ENCODE measurements at places on chromosomes 2 and 18.

DNA sequence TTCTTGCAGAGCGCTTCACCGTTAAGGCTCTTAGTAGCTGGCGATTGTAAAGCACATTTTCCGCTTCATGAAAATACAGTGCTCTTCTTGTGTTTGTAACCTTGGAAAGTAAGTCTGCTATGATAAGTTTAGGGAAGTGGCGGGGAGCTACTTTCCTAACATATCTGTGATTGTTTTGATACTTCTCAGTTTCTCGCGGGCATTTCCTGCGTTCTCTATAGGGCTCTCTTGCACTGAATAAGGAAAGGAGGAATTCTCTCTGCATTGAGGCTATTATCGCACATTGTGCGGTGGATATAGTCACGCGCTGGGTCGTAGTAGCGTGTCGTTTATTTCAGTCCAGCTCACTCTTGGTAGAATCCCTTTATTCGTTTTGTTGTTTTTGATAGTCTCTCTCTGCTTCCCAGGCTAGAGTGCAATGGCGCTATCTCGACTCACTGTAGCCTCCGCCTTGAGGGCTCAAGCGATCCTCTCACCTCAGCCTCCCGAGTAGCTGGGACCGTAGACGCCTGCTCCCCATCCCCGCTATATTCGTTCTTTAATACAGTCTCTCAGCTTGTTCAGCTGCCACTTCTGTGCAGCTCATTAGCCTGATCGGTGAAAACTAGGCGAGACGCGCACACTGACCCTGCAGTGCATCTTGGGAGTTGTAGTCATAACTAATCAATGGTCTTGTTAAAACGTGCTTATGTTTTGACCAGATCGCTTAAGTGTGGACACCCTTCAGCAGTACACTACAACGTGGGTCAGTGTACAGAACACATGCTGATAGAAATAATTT is 1.0 kb upstream of the PPP4R3B start:
- peak; percentile 65 for DNase-seq

- DNase-seq: no peak
Measured at GRCh38 chr2:120772261-120772660, 36.6 kb downstream of the GLI2 start.

- no peak for DNase-seq
Measured at GRCh38 chr2:199160081-199160480, 297.7 kb downstream of the SATB2 start.

GRCh38 chr2:38074764-38075506 is 1.0 kb downstream of the CYP1B1 start:
- no peak for DNase-seq

- DNase-seq: no peak
Measured at GRCh38 chr2:69965756-69966445, 4.5 kb upstream of the ASPRV1 start.

- DNase-seq: no peak
Measured at GRCh38 chr2:42007551-42007950, 40.3 kb upstream of the PKDCC start.

GRCh38 chr2:107719836-107720235 is 106.9 kb upstream of the RGPD4 start:
- no peak for DNase-seq

DNA sequence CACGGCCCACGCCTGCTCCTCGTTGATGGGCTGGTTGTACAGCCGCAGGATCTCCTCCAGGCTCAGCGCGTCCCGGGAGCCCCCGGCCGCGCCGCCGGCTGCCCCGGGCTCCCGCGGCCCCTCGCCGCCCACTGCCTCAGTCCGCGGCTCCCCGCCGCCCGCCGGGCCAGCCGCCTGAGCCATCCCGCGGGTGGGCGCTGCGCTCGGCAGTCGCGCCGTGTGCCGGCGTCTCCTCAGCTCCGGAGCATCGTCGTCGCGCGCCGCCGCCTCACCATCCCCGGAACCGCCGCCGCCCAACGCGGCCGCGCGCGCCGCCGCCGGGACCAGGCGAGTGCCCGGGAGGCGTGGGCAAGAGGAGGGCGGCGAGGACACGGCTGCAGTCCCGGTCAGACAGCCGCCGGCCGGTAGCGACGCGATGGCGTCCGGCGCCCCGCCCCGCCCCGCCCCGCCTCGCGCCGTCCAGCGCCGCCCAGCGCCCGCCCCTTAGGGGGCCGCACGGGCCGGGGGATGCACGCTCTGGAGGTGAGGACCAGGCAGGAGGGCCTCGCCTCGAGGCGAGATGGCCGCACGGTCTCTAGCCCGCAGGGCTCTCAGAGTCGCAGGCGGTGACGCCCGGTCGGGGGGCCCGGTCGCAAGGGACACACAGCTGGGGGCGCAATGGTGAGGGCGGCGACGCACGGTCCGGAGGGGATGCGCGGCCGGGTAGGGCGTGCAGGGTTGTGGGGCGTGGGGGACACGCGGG is at the start of gene SPIRE1:
TSS of gene SPIRE1 (minus strand) at position 424 of the 742 bp plus-strand sequence. CDS start at position 183, 241 bp downstream.
- DNase-seq: no peak

- DNase-seq: no peak
Measured at GRCh38 chr18:55513161-55513560, 74.8 kb downstream of the TCF4 start.

DNA sequence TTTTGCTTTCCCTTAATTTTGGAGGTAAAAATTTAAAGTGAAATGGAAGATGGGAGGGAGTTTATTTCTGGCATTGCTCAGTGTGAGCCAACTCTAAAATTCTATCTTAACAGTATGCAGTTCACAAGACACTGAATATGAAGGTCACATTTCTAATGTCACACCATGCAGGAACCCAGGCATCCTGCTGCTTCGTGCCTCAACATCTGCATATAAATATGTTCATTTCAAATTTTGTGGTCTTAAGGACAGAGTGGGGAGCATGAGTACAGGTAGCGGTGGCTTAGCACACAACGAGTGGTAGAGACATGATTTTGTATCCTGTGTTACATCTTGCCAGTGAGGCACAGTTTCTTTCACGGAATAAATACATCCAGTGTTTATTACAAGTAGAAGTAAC is 102.4 kb downstream of the ARL4C start:
- DNase-seq: no peak

DNA sequence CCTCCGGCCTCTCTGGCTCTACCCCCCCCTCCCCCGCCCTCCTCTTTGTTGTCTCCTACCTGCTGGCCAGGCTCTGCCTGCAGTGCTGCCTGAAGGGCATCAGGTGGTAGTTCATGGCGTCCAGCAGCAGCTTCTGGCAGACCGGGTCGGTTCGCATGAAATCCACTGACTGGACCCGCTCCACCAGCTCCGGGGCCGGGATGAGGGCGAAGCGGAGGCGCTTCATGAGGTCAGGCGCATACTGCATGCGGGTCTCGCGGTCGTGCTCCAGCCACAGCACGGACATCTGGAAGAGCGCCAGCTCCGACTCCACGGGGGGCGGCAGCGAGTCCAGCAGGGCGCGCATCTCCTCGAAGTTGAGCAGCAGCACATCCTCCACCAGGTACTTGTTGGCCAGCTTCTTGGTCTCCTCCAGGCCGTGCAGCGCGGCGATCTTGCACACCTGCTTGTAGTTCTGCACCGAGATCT is 3.2 kb downstream of the KLHL14 start:
- no peak for DNase-seq

- no peak for DNase-seq
Measured at GRCh38 chr18:2976218-2977132, 36.5 kb downstream of the LPIN2 start.

GRCh38 chr2:38745267-38745666 is 5.9 kb downstream of the SRSF7 start:
- DNase-seq: no peak

GRCh38 chr2:26619521-26619951 is 21.6 kb downstream of the CIB4 start:
- DNase-seq: peak; percentile 17

DNA sequence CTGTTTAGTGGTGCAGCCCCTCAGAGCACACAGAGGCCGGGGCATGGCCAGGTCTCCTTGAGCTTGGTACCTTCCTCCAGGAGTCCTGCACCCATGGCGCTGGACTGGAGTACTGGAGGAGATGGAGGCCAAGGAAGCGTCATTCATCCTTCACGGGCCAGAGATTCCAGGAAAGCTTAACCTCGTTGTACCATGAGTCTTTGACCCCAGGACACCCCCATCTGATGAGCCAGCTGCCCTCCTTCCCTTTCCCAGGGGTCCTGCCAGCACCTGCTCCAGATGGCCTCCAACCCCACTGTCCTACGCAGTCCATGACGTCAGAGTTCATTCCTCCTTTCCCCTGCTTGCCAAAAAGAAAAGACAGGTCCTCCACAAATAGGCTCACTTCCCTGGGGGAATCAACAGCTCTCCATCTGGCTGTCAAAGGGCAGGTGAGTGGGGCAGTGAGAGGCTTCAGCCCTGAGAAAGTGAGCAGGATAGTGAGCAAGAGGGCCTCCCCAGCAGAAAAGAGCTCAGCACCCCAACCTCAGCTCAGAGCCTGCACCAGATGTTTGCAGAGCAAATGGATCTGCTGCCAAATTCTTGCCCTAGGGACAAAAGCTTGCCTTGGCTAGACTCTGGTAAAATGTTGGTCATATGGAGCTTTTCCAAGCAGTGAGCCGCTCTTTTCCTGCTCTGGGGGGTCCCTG is 4.5 kb upstream of the NPPC start:
- no peak for DNase-seq

GRCh38 chr2:10324095-10324832 is 21.6 kb downstream of the HPCAL1 start:
- DNase-seq: no peak

DNA sequence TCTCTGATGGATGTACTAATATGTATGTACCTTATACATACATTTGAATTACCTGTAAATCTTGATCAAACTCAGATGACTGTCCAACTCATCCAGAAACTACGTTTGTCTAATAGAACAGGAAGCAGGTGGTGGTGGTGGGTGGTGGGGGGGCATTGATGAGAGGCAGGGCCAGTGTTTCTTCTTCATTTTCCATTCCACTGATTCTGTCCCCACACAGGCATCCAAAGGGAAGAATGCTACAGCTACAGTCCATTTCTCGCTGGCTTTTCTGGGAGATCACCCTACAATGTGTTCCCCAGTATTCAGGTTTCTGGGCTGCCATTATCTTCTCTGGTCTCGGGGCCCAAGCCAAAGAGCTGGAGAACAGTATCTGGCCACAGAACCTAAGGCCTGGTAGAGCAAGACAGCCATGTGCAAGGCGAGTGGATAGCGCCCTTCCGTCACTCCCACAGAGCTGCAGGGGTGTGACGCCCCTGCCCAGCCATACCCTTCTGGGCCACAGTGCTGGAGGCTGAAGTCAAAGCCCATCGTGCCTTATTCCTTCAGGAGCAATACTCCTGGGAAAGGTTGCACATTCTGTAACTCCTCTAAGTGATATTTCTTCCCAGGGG is 54.5 kb downstream of the BCL11A start:
- DNase-seq: no peak

DNA sequence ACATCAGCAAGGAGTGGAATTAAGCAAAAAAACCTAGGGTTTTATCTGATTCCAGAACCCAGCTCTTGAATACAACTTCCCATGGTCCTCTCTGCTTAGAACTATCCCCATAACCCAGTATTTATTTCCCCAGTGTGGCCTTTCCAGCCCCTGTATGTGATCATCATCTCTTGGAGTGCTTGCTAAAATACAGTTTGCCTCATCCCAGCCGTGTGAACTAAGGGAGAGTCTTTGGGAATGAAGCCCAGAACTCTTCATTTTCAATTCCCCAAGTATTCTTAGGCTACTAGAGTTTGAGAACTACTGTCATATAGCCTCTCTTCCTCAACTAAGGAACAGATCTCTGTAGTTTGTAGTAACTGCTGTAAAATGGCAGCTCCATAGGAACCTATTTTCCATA is 173.1 kb downstream of the LCLAT1 start:
- no peak for DNase-seq

GRCh38 chr2:147025646-147026585 is 818.9 kb upstream of the ACVR2A start:
- DNase-seq: no peak

DNA sequence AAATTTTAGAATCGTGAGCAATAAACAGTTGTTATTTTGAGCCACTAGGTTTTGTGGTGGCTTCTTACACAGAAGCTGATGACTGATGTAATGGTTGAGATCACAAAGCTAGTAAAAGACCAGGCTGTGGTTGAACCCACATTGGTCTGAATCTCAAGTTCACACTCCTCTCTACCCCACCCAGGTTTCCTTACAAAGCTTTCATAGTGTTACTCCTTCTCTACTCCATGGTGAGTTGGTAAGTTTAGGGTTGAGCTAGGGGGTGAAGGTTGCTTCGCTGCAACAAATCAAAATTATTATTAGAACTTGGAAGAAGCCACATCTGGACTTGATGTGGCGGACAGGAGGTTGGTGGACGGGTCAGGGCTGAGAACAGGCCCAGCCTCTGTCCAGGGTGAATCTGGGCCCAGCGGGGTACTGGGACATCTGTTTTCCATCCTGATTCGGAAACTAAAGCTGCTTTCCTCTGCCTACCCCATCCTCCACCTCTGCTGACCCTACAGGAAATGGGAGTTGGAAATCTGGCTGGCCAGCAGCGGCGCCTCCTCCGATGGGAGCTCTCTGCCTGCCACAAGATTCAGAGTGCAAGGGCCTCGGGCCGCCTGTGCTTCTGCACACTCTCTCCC is 86.3 kb downstream of the ZFP36L2 start:
- no peak for DNase-seq

DNA sequence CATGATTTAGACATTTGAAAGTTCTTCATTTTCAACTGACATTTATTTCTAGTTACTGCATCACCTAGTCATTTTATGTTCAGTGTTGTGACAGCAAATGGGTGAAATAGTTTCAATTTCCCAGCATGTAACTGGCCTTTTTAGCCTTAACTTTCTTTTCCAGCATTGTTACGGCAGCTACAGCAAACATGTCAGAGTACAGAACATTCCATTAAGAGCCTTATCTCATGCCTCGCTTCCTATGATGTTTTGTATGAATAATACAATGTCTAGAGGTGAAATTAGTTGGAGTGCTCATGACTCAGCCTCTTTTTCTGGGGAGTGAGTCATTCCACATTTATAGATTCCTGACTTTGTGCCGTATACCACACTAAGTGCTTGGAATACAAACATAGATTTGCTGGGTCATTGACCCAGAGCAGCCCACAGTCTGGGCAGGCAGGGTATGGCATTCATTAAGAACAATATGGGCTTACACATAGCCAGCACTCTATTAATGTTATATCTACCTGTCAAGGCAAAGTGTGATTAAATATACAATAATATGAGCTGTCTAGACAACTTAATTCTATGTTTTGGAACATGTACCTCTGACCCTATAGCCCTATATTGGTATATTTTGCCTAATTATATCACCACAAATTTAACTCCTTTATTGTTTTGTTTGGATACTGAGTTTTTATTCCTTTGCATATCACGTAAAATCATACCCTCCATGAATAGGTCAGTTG is 72.2 kb downstream of the MAP2 start:
- no peak for DNase-seq

- DNase-seq: no peak
Measured at GRCh38 chr2:56008661-56009431, 85.3 kb upstream of the EFEMP1 start.

GRCh38 chr2:207765547-207765946 is 4.2 kb downstream of the FZD5 start:
- DNase-seq: no peak

Measured in Kasumi-1 (cell line).